ENCODE measurements at places on chromosomes 3 and 15.

DNA sequence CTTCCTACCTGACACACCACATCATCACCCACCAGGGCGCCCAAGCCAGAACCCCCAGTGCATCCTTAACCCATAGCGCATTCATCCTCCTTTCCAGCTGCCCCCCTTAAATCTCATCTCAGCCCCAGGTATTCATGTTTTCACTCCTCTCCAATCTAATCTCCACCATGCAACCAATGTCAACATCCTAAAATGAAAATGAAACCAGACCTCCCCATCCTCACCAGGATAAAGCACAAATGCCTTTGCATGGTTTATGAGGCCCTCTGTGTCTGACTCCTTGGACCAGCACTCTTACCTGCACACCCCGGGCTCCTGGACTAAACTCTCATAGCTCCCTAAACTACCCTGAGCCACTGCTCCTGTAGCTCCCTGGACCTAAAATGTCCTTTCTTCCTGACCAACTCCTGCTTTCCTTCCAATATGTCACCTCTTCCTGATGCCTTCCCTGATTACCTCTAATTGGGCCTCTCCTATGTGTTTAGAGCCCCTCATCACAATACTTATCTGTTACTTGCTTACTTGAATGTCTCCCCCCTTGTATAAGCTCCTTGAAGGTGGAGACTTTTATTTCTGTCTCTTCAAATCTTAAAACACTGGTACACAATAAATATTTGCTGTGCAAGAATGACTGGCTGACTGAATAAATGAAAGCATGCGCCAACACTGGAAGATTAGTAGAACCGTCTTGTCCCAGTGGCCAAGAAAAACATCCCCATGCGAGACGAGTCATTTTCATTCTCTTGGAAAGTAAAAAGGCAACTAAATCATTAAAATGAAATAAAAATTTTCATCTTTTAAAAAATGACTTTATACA lies 142.5 kb downstream of the XXYLT1 start:
- no peak for DNase-seq

DNA sequence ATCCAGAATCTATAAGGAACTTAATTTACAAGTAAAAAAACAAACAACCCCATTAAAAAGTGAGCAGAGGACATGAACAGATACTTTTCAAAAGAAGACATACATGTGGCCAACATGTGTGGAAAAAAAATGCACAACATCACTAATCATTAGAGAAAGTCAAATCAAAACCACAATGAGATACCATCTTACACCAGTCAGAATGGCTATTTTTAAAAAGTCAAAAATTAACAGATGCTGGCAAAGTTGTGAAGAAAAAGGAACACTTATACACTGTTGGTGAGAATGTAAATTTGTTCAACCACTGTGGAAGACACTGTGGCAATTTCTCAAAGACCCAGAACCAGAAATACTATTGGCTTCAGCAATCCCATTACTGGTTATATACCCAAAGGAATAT lies 830.0 kb upstream of the ALCAM start:
- no peak for DNase-seq

DNA sequence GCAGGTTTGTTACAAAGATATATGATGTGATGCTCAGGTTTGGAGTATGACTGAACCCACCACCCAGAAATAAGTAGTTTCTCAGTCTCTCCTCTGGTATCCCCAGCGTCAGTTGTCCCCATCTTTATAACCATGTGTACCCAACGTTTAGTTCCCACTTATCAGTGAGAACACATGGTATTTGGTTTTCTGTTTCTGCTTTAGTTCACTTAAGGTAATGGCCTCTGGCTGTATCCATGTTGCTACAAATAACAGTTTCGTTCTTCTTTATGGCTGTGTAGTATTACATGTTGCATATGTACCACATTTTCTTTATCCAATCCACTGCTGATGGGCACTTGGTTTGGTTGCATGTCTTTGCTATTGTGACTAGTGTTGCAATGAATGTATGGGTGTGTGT lies 132.3 kb downstream of the LMLN start:
- DNase-seq = no peak

- no peak for DNase-seq
These were observed 19.1 kb upstream of the B3GNT5 start for GRCh38 chr3:183233966-183234365.

DNA sequence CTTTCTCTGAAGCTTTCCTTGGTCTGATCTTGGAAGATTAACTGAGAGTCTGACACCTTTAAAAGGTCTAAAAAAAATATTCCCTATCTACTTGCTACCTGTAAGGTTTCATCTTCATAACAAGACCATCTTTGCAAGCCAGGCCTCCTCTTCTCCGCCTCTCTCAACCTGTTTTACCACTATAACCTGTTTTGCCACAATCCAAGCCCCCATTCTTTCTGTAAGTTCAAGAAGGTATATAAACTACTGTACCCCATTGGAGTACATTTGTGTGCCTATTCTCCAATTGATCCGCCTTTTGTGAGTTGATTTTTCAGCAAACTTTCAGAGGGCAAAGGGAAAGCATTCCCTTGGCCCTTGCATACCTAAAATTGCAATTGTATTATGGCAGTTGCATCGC lies 319.3 kb upstream of the NECTIN3 start:
- no peak for DNase-seq
